Stimulated activated CD4-positive, alpha-beta T cell treated with anti-CD3 and anti-CD28 coated beads, TNF-alpha, amount 100 ng/mL, for 24 hours (primary cell): ENCODE measurements at places on chromosomes 4 and X.

DNA sequence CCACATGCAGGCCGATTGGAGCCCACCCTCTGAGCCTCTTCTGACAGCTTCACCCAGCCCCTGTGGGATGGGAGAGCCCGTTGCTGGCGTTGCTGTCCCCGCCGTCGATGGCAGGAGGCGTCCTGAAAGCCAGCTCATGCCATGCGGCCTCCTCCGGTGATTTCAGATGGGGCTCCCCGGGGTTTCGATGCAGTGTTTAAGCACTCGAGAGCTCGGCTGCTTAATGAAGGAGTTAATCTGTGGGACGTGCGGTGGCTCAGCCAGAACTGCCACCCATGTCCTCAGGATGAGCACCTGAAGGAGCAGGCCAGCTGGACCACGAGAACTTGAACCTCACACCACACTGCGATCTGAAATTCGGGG lies 95.6 kb downstream of the SORCS2 start:
- no peak for DNase-seq

DNA sequence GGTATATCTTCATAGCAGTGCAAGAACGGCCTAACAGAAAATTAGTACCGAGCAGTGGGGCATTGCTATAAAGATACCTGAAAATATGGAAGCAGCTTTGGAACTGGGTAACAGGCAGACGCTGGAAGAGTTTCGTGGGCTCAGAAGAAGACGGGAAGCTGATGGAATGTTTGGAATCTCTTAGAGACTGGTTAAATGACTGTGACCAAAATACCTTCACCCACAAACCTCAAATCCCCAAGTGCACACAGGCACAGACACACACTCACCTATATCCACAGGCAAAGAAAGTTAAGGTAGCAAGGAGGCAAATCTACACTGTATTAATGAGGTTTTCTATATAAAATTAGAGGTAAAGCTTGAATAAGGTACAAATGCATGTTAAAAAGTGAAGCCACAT lies 14.6 kb upstream of the SPRY1 start:
- DNase-seq = no peak

- no peak for DNase-seq
Observed at GRCh38 chr4:170591076-170591475, 501.3 kb upstream of the AADAT start.

DNA sequence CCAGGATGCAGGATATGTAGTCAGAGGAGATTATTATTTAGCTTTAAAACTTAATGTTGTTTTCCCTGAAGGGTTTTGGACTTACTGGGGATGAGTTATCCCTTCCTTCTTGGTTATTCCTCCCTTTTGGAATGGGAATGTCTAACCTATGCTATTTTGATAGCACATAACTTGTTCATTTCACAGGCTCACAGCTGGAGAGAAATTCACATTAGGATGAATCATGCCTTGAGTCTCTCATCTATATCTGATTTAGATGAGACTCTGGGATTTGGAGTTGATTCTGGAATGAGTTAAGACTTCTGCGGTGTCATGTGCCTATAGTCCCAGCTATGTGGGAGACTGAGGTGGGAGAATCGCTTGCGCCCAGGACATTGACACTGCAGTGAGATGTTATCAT lies 81.1 kb downstream of the ATP11C start:
- DNase-seq = no peak

DNA sequence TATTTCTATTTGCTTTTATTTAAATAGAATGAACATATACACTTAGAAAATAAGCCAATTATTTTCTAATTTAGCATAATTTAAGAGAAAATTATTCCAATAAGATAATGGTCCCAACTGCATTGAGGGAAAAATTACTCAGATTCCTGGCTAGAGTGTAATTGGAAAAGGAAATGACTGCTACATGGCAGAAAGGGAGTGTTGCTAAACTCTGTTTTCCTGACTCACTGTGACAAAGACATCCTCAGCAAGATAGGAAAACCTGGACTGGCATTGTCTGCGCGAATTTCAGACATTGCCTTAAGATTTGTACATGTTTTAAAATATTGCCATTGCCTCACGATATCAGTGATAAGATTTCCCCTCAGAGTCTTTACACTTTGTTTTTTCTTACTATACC lies 8.2 kb downstream of the TNIP3 start:
- DNase-seq = no peak

DNA sequence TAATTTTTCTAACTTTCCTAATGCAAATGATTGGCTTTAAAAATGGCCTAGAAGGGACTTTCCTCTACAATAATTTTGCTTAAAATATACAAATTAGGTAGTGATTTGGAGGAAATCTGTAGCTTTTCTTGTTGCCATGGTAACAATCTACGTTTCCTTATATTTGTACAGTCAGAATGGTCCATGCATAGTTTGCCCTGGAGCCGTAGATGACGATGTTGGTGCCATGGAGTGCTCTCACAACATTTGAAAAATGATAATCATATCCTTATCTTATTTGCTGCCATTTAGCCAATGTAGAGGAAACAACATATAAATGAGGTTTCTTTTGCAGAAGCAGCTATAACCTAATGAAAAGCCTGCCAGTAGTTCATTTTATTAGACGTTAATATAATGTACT lies 89.0 kb upstream of the NMU start:
- DNase-seq = no peak

- DNase-seq = no peak
Observed at GRCh38 chr4:173490256-173490655, 39.8 kb downstream of the HAND2 start.
